Natural killer cell (primary cell): ENCODE measurements at places on chromosomes 16 and 17. TPM values are rescaled to one million over a fixed set of nuclear protein-coding genes. Genes with fewer than 3 reads are reported as not detected.

ABCA10 gene
- total RNA-seq = 2.7 TPM

KRTAP3-1 gene
- not detected for total RNA-seq

TENT4B gene
- 48.7 TPM for total RNA-seq

MRPL10 gene
- total RNA-seq = 144 TPM

CCDC102A gene
- 24.4 TPM for total RNA-seq

SPIRE2 gene
- total RNA-seq = 6.5 TPM

AIPL1 gene
- total RNA-seq = not detected

- no peaks in the 10 kb centered on the region for H3K4me1 ChIP-seq
- no peak for DNase-seq
- no peaks in the 10 kb centered on the region for H3K27me3 ChIP-seq
- no peaks in the 10 kb centered on the region for H3K36me3 ChIP-seq
These were observed 116.9 kb upstream of the IRX5 start for GRCh38 chr16:54813778-54814177.

GRCh38 chr17:47604598-47604927 lies 45.2 kb upstream of the KPNB1 start:
- H3K27ac ChIP-seq = no peak overlapping the region
- H3K4me1 ChIP-seq = no peaks in the 10 kb centered on the region
- H3K36me3 ChIP-seq = peaks cover 67% of the 10 kb centered on the region

DNA sequence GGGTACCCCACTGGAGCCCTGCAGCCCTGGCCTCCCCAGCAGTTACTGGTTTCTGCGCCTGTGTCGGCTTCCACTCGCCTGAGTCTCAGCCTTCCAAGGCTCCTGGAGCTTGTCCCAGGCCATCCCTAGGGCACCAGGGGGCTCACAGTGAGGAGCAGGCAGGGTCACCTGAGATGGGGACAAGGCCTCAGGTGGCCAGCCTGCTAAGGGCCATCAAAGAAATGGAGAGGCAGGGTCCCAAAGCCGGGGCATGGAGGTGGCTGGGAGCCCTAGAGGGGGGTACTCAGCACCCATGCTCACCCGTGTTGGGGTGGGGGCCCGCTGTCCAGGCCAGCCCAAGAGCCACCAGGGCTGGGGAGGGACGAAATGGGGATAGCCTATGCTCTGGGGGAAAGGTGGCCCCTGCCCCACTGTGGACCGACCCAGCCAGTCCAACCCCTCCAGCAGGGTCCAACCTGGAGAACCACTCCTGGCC lies 1.3 kb downstream of the FASN start:
- no peaks in the 10 kb centered on the region for H3K27me3 ChIP-seq
- no peak for DNase-seq
- H3K4me1 ChIP-seq = peaks cover 23% of the 10 kb centered on the region
- no peak overlapping the region for H3K27ac ChIP-seq
- H3K36me3 ChIP-seq = peaks cover 31% of the 10 kb centered on the region
- H3K4me3 ChIP-seq = peak overlapping the region; percentile 32

DNA sequence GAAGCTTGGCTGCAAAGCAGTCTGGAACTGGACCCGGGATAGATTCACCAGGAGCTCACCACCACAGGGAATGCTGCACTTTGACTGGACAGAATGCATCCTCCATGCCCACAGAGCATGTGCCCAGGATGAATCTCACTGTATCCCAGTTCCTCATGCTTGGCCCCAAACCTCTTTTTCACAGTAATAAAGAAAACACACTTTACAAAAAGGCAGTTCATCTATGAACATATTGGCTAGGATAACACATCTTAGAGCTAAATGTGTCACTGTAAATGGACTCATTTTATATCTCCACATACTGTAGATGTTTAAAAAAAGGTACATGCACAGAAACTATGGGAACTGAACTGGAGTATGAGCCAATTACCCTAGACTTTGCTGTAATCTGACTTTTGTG lies 266.9 kb downstream of the TOX3 start:
- H3K27ac ChIP-seq = no peak overlapping the region
- H3K4me1 ChIP-seq = no peaks in the 10 kb centered on the region
- no peak overlapping the region for H3K4me3 ChIP-seq
- H3K27me3 ChIP-seq = no peaks in the 10 kb centered on the region
- H3K36me3 ChIP-seq = no peaks in the 10 kb centered on the region

- no peaks in the 10 kb centered on the region for H3K27me3 ChIP-seq
- H3K36me3 ChIP-seq = no peaks in the 10 kb centered on the region
- no peak overlapping the region for H3K27ac ChIP-seq
These were observed 78.2 kb downstream of the CCDC182 start for GRCh38 chr17:57666946-57667345.

DNA sequence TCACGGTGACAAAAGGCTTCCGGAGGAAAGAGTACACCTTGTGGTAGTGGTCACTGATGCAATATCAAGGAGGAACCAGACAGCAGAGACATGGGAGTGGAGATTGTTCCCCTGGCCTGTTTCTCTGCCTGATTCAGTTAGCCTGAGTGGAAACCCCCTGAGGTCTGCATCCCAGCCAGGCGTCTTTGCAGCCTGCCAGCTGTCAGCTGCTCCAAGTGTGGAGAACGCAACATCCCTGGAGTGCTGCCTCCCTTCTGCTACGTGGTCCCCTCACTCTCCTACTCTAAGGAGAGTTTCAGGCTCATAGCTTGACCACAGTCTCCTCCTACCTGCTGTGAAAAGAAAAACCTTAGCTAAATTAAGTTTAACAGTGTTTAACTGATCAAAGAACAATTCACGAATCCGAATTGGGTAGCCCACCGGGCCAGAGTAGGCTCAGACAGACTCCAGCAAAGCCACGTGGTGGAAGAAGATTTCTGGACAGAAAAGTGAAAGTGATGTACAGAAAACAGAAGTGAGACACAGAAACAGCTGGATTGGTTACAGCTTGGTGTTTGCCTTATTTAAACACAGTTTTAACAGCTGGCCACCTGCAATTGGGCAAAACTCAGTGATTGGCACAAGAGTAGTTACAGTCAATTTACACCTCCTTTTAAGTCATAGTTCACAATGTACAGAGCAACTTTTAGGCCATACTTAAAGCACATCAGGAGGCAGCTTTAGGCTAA lies 188.6 kb downstream of the DNAH9 start:
- no peak overlapping the region for H3K4me3 ChIP-seq
- no peaks in the 10 kb centered on the region for H3K27me3 ChIP-seq
- no peak overlapping the region for H3K27ac ChIP-seq

- H3K36me3 ChIP-seq = peaks cover 13% of the 10 kb centered on the region
- peak overlapping the region; percentile 45 for H3K4me3 ChIP-seq
- no peak for DNase-seq
- H3K27ac ChIP-seq = peak overlapping the region; percentile 78
These were observed 503 bp downstream of the DHX58 start for GRCh38 chr17:42111871-42112551.

DNA sequence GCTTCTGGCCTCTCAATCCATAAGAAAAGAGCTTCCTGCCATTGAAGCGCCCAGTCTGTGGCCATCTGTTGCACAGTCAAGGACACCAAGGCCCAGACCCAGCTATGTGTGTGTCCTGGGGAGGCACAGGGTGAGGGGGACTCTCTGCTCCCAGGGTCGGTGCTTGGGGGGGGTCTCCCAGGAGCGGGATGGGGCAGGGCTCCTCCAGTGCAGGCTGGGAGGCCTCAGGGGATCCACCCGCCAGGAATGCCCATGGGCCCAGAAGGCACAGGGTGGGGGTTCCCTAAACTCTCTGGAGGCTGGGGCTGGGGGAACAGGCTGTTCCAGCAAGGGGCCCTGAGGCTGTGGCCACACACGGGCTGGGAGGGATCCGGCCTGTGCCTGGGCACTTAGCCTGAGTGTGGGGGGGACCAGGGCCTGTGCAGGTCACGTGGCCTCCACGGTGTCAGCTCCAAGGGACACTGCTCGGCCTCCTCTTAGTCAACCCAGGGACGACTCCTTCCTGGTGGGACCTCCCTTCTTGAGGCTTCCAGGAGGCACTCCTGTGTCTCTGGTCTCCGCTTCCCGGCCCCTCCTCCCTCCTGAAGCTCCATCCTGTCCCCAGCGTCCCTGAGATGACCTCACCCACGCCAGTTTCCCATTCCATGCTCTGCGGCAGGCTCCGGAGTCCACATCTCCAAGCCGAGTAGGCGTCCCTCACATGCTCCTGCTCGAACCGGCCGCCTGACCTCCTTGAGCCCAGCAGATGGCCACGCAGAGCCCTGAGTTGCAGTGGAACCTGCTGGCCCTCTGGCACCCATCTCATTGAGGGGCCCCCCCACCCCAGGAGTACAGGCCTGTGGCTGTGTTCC lies 23.1 kb upstream of the BAHCC1 start:
- peaks cover 2% of the 10 kb centered on the region for H3K27me3 ChIP-seq
- H3K4me1 ChIP-seq = no peaks in the 10 kb centered on the region
- H3K4me3 ChIP-seq = no peak overlapping the region
- H3K36me3 ChIP-seq = no peaks in the 10 kb centered on the region
- no peak for DNase-seq
- no peak overlapping the region for H3K27ac ChIP-seq

DNA sequence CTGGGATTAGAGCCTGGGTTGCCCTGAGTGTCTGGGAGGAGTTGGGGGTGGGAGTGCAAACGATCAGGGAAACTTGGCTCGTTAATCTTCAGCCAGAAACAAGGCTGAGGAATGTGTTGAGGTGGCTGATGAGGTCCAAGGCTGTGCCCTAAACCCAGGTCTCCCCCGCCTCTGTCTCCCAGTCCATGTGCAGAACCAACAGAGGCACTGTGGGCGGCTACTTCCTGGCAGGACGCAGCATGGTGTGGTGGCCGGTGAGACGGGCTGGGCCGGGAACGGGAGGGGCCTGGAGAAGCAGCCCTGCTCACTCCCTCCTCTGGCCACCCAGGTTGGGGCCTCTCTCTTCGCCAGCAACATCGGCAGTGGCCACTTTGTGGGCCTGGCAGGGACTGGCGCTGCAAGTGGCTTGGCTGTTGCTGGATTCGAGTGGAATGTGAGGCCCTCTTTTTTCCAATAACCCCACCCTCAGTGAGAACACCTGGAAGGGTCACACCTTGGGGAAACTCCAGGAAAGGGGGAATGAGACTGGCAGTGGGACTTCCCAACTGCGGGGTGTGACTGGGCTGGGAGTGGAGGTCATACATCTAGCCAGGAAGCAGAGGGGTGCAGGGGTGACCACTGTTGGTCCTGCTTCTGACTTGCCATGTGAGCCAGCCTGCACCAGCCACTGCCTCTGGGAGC lies 1.7 kb downstream of the SLC5A2 start:
- H3K36me3 ChIP-seq = no peaks in the 10 kb centered on the region
- no peak overlapping the region for H3K27ac ChIP-seq
- DNase-seq = no peak
- peaks cover 19% of the 10 kb centered on the region for H3K4me1 ChIP-seq
- no peak overlapping the region for H3K4me3 ChIP-seq

DNA sequence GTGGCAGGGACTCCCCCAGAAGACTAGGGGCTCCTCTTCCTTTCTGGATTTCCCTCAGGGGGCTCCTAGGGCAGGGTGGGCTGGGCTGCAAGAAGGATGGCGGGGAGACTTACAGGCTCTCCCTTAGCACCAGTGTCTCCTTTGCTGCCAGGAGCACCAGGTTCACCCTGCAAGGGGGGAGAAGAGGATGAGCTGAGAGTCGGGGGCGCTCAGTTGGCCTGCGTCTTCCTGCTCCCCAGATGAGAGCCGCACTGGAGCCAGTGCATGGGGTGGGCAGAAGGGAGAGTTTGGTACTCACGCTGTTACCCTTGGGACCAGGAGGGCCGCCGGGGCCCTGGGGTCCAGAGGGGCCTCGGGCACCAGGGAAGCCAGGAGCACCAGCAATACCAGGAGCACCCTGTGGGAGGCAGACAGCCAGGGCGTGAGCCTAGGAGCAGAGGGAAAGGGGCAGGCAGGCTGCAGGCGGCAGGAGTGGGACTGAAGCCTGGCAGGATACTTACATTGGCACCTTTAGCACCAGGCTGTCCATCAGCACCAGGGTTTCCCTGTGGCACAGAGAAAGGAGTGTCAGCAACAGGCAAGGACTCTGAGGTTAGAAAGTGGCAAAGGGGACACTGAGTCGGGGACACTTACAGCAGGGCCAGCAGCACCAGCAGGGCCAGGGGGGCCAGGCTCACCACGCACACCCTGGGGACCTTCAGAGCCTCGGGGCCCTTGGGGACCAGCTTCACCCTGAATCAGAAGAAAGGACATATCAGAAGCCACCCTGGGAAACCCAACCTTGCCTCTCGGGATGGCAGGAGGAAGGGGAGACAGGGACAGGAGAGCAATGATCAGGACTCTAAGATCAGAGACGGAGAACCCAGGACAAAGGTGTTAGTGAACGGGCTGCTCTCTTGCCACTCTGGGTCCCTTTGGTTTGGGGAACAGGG lies 6.2 kb downstream of the COL1A1 start:
- peaks cover 6% of the 10 kb centered on the region for H3K4me1 ChIP-seq
- H3K27me3 ChIP-seq = peaks cover 11% of the 10 kb centered on the region
- H3K27ac ChIP-seq = no peak overlapping the region
- H3K4me3 ChIP-seq = no peak overlapping the region

DNA sequence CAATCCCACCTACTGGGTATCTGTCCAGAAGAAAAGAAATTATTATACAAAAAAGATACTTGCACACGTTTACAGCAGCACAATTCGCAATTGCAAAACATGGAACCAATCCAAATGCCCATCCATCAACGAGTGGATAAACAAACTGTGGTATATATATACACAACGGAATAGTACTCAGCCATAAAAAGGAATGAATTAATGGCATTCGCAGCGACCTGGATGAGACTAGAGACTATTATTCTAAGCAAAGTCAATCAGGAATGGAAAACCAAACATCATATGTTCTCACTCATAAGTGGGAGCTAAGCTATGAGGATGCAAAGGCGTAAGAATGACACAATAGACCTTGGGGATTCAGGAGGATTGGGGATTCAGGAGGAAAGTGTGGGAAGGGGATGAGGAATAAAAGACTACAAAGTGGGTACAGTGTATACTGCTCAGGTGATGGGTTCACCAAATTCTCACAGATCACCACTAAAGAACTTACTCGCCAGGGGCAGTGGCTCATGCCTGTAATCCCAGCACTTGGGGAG lies 21.0 kb downstream of the CNOT1 start:
- no peak overlapping the region for H3K27ac ChIP-seq
- H3K4me3 ChIP-seq = no peak overlapping the region
- DNase-seq = no peak
- H3K36me3 ChIP-seq = no peaks in the 10 kb centered on the region

DNA sequence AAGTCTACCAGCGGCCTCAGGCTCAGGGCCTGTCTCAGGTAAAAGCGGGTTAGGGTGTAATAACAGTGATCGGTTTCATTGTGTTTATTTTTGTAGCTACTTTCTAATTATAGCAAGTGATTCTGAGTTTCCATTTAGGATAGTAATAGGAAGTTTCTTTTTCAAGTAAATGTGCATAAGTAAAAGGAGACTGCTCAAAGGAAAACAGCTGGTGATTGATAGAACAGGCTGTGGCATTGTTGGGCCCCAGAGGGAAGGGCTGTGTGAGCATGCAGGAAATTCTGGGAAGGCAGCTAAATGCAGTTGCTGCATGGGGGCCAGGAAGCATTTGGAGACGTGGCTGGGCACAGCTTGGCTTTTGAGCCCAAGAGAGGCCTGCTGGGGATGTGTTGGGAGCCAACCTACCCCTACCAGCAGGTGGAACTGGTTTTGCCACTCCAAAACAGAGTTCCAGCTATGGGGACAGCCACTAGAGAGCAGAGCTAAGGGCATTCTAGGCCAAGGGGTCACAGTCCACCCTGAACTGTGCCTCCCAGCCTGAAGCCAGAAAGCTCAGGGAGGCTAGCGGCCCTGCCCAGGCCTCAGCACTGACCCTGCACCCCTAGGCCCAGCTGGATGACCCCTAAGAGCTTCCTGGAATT lies 12.6 kb downstream of the SNX20 start:
- peaks cover 29% of the 10 kb centered on the region for H3K4me1 ChIP-seq
- DNase-seq = no peak
- no peak overlapping the region for H3K4me3 ChIP-seq
- no peaks in the 10 kb centered on the region for H3K27me3 ChIP-seq
- no peak overlapping the region for H3K27ac ChIP-seq
- H3K36me3 ChIP-seq = peaks cover 38% of the 10 kb centered on the region

- no peak overlapping the region for H3K4me3 ChIP-seq
- DNase-seq = no peak
- peaks cover 23% of the 10 kb centered on the region for H3K27me3 ChIP-seq
- no peak overlapping the region for H3K27ac ChIP-seq
These were observed 1.7 kb downstream of the RPRML start for GRCh38 chr17:46977348-46977747.
